ENCODE measurements at places on chromosomes 2 and 18.

DNA sequence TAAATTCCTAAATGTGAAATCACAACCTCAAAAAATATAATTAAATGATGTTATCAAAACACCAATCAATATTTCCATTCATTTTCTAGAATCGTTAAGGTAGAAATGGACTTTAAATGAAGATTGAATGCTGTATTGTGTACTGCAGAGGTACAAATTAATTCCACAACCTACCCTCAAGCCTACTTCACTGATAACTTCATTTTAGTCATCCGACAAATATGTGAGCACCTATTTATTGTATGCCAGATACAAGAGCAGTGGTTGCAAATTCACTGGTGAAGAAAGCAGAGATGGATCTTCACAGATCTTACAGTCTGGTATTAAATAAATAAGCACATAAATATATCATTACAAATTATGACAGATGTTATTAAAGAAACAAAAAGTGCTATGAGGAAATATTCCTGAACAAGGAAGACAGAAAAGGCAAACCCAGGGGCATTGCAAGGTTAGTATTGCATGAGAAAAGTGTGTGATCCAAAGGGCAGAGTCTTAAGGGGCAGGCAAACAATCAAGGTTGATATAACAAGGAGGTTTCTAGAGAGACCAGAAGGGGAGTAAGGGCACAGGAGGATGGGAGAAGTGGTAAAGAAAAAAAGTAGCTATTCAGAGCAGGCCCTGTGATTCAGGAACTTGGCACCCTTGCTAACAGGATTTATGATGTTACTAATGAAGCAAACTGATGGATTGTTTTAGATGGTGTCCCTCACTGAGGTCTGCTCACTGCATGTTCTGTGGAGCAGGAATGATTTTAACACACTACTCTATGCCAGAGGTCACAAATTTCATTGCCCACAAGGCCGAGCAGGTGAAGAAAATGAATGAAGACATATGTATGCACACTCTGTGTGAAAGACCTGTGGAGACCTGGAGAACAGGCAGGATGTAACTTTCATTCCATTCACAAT lies 128.0 kb upstream of the CCDC150 start:
- DNase-seq: no peak

- no peak for DNase-seq
These were observed 17.8 kb downstream of the SMAD7 start for GRCh38 chr18:48932822-48933510.

GRCh38 chr2:64950226-64951160 lies 38.7 kb upstream of the SLC1A4 start:
- DNase-seq: no peak

GRCh38 chr18:6199777-6200176 lies 214.9 kb downstream of the L3MBTL4 start:
- DNase-seq: no peak

DNA sequence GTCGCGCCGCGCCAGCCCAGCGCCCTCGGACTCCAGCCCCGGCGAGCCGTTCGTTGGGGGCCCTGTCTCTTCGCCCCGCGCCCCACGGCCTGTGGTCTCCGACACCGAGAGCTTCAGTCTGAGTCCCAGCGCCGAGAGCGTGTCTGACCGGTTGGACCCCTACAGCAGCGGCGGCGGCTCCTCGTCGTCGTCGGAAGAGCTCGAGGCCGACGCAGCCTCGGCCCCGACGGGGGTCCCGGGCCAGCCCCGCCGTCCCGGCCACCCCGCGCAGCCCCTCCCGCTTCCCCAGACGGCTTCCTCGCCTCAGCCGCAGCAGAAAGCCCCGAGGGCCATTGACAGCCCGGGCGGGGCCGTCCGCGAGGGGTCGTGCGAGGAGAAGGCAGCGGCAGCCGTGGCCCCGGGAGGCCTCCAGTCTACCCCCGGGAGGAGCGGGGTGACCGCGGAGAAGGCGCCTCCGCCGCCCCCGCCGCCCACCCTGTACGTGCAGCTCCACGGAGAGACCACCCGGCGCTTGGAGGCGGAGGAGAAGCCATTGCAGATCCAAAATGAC lies 1.4 kb downstream of the PHLPP1 start:
- peak; percentile 15 for DNase-seq

DNA sequence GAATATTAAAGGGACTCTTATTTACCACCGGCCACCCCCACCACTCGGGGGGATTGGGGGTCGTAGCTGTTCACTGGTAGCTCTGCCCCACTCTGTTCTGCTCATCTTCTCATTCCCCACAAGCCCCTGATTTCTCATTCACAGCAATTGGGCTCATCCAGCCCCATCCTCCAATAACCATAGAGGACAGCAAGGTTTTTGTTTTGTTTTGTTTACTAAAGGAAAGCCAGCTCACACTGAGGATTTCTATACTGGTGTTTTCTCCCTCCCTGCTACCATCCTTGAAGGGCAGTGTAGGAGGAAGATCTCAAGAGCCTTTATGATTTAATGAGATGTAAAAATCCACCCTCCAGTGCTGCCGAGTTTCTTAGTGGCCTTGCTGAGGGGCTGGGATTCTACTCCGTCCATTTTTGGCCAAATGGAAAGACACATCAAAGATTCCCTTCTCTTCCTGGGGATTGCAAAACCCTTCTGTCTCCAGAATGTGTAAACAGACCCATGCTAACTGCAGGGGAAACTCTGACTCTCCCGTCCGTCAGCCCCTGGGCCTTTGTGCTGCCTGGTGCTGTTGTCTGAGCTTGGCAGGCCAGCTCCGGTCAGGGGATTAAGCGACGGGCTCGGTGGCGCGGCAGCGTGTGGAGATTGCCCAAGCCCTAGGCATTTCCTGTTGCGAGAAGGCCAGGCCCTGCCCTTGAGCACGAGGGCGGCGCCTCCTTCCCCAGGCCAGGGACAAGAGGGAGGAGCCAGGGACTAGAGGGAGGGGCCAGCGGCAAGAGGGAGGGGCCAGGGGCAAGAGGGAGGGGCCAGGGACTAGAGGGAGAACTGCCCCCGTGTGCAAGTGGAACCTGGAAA lies 165.0 kb downstream of the ANTXR1 start:
- peak; percentile 89 for DNase-seq

GRCh38 chr2:237685408-237685807 lies 58.0 kb downstream of the LRRFIP1 start:
- DNase-seq: no peak

DNA sequence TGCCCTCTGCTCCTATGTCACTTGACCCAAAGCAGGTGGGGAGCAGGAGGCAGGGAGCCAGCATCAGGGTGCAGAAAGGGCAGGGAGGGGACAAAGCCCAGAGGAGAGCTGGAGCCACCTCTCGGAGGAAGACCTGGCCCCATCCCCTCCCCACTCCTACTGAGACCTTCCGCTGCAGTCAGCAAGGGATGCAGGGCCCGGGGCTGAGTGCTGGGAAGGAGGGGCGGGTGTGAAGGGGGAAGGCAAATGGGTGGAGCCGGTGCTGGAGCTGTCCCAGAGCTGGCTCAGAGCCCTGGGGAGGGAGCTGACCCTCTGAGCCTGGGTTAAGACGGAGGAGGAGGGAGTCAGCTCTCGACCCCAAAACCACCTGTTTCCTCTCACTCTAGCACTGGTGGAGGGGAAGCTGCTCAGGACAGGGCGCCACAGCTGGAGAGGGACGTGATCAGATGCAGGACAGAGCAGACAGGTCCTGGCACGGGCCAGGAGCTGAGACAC lies 33.8 kb downstream of the HS1BP3 start:
- DNase-seq: peak; percentile 40

GRCh38 chr18:75656035-75656434 lies 228.5 kb upstream of the SMIM21 start:
- no peak for DNase-seq

DNA sequence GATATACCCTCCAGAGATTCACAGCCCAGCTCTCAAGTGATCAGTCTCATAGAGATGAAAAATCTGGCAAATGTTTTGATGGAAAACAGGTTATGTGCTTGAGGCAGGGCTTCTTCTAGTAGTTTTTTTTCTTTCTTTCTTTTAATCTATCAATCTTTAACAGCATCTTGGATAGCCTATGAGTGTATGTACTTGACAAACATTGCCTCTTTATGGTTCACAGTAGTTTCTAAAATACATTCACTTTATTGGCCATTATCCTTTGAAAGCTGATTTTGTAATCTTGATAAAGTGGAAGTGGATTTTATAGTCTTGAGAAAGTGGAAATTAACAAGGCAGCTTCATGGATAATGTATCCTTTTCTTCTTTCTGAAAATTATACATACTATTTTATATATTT lies 51.4 kb upstream of the IL1R1 start:
- no peak for DNase-seq

GRCh38 chr2:196200557-196200956 lies 29.2 kb upstream of the STK17B start:
- no peak for DNase-seq

DNA sequence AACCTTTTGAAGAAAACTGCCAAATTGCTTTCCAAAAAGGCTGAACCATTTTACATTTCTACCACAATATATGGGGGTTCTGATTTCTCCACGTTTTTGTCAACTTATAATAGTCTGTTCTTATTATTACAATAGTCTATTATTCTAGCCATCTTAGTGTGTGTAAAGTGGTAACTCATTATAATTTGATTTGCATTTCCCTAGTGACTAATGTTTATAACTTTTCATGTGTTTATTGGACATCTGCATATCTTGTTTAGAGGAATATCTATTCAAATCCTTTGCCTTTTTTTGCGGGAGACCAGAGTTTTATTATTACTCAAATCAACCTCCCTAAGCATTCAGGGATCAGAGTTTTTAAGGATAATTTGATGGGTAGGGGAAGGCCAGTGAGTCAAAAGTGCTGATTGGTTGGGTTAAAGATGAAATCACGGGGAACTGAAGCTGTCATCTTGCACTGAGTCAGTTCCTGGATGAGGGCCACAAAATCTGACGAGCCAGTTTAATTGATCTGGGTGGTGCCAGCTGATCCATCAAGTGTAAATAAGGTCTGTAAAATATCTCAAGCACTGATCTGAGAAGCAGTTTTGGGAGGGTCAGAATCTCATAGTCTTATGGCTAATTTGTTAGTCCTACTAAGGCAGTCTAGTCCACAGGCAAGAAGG lies 303.4 kb upstream of the NCKAP5 start:
- no peak for DNase-seq

DNA sequence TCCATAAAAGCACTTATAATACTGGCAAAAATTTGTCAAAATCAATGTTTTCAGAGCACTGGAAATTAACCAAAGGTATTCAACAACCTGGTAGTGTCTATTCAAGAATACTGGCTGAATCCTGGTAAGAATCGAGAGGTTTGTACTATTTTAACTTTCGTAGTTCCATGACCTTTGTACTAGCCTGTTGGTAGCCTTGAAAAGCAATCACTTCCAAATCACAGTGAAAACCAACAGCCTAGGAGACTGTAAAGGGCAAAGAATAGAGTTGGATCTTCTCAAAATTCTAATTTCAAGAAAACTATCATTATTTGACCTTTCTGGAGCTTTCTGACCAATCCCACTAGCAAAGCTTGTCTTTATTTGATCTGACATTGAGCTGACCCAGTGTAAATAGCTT lies 64.8 kb upstream of the CCDC178 start:
- no peak for DNase-seq

- DNase-seq: no peak
These were observed 317.0 kb downstream of the CYP26B1 start for GRCh38 chr2:71830497-71831192.

- DNase-seq: no peak
These were observed 15.0 kb upstream of the PGAP1 start for GRCh38 chr2:196941398-196942078.

DNA sequence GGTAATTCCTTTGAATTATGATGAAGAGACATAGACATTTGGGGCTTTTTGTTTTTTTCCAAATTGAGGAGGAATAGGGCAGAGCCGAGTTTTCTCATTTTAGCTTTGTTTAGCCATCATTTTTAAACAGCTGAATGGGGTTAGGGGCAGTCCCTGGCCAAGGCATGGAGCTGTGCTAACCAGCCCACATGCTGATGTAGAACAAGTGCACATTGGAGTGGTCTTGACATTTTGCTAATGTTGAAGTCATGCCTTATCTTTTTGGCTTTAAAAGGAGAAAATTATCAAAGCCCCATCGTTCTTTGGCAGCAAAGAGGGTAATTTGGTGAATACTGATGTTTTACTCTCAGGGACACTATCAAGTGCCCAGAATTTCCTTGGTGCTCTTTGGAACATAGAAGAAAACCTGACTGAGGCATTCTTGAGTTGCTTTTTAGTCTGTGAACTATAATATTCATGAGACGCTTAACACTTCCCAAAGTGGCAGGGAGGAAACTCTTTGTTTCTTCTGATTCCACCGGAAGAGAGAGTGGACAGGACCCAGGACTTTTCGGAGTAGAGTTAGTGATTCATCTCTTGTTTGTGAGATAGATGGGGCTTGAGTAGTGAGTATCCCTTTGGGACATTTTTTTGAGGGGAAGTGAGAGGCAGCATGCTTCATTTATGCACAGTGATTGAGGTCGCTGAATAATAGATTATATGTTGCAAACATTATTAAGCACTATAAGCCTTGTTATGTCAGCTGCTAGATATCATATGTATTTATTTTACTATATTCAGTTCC lies 45.0 kb downstream of the MTA3 start:
- DNase-seq: no peak

- DNase-seq: no peak
These were observed 109.7 kb downstream of the METTL8 start for GRCh38 chr2:171323971-171324528.

DNA sequence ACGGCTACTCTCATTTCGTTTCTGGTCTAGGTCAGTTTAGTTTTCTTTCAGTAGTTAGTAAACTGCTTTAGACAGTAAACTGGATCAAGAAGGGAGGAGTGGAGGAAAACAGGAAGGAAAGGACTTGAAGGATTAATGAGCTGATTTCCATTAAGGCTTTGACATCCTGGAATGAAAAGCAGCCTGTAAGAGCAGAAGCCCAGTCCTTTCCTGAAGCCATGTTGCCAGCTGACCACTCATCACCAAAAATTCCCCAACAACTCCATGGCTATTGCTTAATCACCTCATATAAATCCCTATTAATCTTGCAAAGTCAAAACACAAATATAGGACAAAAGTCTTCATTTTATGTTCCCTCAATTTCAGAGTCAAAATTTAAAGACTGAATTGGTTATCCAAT lies 113.7 kb upstream of the ZFP36L2 start:
- DNase-seq: no peak

GRCh38 chr2:219384859-219385258 lies 2.9 kb downstream of the DNPEP start:
- DNase-seq: no peak

Data from posterior cingulate gyrus (tissue), 11 donors.